CD4-positive, alpha-beta T cell treated with Interleukin-1 beta for 1 hour (primary cell): ENCODE measurements at places on chromosomes 16 and 17.

DNA sequence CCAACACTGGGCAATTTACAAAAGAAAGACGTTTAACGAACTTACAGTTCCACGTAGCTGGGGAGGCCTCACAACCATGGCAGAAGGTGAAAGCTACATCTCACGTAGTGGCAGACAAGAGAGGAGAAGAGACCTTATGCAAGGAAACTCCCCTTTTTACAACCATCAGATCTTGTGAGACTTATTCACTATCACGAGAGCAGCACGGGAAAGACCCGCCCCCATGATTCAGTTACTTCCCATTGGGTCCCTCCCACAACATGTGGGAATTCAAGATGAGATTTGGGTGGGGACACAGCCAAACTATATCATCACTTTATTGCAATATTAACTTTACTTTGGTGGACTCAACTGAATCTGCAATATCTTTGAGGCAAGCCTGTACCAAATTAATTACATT lies 11.9 kb upstream of the ENGASE start:
- no peak for DNase-seq

GRCh38 chr16:67796099-67796718 lies 10.2 kb downstream of the RANBP10 start:
- DNase-seq = no peak

DNA sequence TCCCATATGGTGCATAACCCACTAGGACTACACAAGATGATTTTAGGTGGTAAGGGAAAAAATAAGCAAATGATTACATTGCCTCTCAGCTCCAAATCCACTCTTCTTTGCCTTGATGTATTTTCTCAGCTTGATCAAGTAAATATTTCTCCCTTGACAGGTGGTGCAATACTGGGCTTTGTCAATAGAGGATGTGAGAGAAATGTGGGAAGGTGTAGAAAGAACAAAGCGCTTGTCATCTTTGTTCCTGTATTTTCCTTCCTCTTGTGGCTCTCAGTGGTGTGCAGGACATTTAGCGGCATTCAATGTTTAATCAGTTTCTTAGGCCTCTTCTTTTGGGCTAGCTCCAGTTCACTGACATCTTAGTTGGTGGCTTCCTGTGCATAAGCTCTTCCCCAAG lies 1165.8 kb upstream of the GOT2 start:
- no peak for DNase-seq

DNA sequence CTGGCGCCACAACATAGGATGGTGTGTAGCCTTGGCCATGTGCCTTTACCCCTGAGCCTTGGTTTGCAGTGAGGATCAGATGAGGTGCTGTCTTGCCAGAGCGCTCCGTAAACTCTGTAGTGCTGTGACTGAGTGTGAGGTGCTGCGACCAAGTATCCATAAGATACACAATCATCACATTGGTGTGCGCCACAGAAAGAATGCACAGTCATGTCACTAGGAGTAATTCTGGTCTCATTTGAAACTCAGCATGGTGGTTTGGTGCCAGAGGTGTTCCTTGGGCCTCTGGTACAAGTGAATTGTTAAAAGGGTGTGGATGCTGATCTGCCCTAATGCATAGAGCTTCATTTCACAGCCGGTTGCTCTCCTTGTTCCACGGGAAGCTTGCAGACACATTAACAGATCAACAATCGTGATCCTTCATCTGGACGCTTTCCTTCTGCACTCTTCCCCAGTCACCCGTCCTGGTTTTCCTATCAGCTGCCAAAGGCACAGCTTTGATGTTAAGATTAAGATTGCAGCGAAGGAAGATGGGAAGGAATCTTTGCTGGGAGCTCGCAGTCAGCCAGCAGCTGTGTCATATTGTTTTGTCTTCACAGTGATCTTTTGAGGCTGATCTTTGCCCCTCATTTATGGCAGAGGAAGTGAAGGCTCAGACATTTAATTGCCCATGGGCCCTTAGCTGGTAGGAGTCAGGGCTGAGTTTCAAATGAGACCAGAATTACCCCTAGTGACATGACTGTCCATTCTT lies 79.1 kb downstream of the KSR1 start:
- DNase-seq = no peak

DNA sequence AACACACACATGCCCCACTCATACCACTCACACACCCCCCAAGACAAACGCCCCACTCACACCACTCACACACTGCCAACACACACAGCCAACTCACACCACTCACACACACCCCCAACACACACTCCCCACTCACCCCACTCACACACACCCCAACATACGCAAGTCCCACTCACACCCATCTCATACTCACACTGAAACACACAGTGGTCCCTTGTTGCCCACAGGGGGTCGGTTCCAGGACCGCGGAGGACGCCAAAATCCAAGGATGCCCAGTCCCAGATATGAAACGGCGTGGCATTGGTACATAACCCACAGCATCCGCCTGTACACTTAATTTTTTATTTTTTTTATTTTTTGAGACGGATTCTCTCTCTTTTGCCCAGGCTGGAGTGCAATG lies 20.9 kb downstream of the RNF213 start:
- no peak for DNase-seq

- no peak for DNase-seq
Measured at GRCh38 chr16:12422233-12422632, 381.5 kb downstream of the CPPED1 start.

DNA sequence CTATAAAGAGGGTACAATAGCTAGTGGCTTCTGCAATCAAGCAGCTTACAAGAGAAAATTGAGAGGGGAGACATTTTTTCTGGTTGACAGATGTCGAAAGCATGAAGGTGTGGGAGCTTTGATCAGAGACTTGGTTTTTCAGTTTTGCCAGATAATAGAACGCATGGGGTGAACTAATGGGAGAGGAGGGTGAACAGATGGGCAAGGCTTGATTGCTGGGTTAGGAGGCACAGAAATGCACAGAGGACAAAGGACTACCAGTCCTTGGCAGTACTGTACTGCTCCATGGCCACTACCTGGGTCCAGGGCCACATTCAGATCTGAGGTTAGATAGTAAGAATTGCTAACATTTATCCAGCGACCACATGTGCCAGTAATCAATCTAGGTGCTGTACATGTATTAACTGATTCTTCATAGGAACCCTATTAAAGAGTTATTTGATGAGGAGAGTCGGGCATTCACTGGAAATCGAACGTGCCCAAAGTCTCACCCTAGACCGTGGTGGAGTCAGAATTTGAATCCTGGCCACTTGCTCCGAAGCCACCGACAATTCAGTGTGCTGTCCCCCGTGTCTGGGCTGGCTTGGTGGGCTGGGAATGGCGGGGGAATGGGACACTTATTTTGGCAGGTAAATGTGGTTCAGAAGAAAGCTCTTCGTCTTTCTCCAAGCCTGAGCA lies 873 bp upstream of the KSR1 start:
- DNase-seq = no peak

- no peak for DNase-seq
Measured at GRCh38 chr17:74446551-74447500, 14.9 kb downstream of the GPRC5C start.
